ENCODE measurements at places on chromosomes 3 and 15. TPM values are rescaled to one million over a fixed set of nuclear protein-coding genes. Genes with fewer than 3 reads are reported as not detected.

DNA sequence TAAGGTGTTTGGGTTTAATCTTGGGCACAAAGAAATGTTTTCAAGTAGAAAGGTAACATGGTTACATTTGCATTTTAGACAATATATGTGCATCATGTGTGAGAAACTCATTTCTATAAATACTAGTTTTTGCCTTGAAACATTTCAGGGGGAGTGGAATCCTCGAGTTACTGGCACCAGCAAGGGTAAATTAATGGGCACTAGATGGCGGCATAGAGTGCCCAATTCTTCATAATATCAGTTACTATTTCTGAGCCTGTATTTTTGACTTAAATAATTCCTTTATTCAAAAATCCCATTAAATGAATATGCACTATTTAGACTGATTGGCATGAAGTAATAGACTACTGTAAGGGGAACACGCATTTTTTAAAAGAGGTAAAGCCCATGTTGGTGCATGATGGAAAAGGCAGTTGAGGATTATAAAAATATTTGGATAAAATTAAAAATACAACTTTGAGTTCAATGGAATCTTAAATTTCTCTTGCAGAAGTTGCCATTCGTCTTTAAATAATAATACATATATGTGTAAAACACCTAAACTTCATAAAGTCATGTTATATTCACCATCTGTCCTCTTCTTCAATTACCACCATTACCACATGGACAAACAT is 106.3 kb downstream of the ZBTB20 start:
- H3K36me3 ChIP-seq = no peaks in the 10 kb centered on the region
- no peaks in the 10 kb centered on the region for H3K4me1 ChIP-seq
- no peaks in the 10 kb centered on the region for H3K27me3 ChIP-seq
- H3K27ac ChIP-seq = no peak overlapping the region
- no peak overlapping the region for H3K4me3 ChIP-seq

DNA sequence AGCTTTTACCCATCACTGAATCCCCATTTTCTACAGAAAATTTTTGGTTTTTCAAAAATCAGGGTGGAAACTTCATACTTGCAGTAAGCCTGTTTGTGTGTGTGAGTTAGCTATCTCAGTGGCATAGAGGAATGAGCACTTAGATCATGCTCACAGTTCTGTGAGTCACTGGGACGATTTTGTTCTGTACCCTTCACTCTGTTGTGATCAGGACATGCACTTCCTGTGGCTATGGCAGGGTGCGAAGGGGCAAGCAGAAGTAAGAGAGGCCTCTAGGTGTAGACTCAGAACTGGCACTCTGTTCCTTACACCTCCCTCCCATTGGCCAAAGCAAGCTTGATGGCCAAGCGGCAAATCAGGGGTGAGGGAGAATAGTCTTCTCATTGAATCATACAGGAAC is 11.6 kb downstream of the NIPA2 start:
- H3K4me1 ChIP-seq = peaks cover 11% of the 10 kb centered on the region
- peak; percentile 19 for DNase-seq
- no peak overlapping the region for H3K4me3 ChIP-seq
- peaks cover 5% of the 10 kb centered on the region for H3K36me3 ChIP-seq
- no peaks in the 10 kb centered on the region for H3K27me3 ChIP-seq

DNA sequence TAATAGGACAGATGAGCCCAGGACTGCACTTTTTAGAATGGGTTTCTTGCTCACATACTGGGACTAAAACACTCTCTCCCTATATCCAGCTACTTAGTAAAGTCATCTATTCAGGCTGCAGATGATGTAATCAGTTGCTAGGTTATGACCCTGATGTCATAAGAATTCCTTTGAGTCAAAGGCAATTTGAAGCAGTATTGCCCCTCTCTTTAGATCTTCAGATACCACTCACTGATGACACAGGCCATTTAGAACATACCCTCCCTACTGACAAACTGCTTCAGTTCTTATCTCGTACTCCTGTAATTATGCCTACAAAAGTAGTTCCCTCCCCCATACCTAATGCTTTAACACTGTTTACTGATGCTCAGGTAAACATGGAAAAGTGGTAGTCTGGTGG is 450.1 kb upstream of the RASGRP1 start:
- H3K36me3 ChIP-seq = no peaks in the 10 kb centered on the region
- H3K27ac ChIP-seq = no peak overlapping the region
- DNase-seq = no peak

DNA sequence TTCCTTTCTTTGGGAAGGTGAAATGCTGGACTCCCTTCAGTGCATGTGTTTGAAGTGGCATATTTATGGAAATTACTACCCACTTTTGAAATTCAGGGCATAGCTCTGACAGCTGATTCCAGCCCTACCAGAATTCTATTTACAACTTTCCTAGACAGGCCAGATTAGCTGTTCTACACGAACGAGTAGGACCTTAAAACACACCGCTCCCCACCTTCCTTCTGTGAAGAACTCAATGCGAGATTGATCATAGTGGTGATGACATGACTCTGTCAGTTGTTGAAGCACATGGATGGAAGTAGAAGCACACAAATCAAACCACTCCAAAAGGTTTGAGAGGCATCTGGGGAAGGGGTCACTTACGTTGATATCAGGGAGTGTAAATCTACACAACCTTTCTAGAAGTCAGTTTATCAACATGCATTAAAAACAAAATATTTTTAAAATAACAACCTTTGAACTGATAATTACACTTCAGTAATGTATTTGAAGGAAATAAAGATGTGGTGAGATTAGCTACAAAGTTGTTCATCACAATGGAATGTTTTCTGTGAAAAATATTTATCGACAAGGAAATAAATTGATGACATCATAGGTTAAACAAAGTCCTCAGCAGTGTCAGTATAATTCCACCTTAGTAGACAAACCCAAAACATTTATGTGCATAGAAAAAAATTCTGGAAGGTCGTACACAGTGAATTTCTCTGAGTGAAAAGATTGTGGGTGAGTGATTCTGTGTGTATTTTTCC is 29.8 kb downstream of the RARB start:
- no peak overlapping the region for H3K4me3 ChIP-seq
- H3K4me1 ChIP-seq = peaks cover 59% of the 10 kb centered on the region
- H3K36me3 ChIP-seq = peaks cover 4% of the 10 kb centered on the region
- no peaks in the 10 kb centered on the region for H3K27me3 ChIP-seq
- DNase-seq = peak; percentile 26

The CSNK1G1 gene
- 18.0 TPM for total RNA-seq

The ONECUT1 gene
- 0.18 TPM for total RNA-seq

All from cardiac muscle cell (in vitro differentiated cells and primary cell).